T-helper 17 cell (primary cell): ENCODE measurements at places on chromosomes 6 and 20. TPM values are rescaled to one million over a fixed set of nuclear protein-coding genes. Genes with fewer than 3 reads are reported as not detected.
A peak's percentile ranks its signal among the peaks of the same experiment; 100 is the strongest.

- H3K4me1 ChIP-seq = no peaks in the 10 kb centered on the region
- H3K4me3 ChIP-seq = no peak overlapping the region
- DNase-seq = no peak
- H3K36me3 ChIP-seq = no peaks in the 10 kb centered on the region
- H3K27ac ChIP-seq = no peak overlapping the region
These were observed 672.9 kb downstream of the HACE1 start for GRCh38 chr6:104186831-104187230.

DNA sequence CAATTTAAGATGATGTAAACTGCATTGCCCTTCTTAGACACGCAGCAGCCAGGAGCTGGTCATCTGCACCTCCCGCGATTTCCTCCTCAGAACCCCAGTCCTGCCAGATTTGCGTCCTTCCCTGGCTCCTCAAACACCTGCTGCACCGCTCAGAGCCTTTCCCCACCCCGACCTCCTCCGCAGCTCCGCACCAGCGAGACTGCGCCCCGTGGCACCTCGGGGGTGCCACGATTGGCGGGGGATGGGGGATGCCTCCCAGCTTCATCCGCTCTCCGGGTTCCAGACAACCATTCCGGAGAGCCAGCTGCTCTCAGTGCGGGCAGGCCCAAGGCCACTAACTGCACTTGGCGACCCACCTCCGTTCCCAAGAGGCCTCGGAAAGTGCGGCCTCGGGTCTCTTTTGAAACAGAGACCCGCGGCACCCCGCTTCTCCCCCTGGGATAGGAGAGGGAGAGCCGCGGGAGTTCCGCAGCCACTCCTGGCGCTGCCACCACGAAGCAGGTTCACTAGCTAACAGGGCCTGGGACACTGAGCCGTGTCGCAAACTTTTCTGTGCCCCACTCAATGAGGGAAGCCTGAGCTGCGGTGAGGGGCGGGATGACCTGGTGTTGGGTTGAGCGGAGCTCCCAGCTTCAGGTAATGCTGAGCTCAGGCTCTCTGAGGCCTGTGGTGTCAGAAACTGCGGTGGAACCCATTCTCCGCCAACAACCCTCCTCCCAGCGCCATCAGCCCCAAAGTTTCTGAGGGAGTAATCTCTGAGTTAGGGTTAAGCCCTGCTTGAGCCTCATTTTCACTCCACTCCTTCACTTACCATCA, 7.3 kb upstream of the TFAP2A start:
- H3K36me3 ChIP-seq = peaks cover 6% of the 10 kb centered on the region
- no peak overlapping the region for H3K27ac ChIP-seq
- DNase-seq = no peak
- H3K27me3 ChIP-seq = peaks cover 83% of the 10 kb centered on the region
- no peak overlapping the region for H3K4me3 ChIP-seq

TGM3 gene
- not detected for total RNA-seq

GRCh38 chr6:11538052-11538818, 686 bp downstream of the TMEM170B start:
- peaks cover 7% of the 10 kb centered on the region for H3K4me1 ChIP-seq
- H3K27me3 ChIP-seq = peaks cover 7% of the 10 kb centered on the region
- H3K4me3 ChIP-seq = peak overlapping the region; percentile 90
- peak overlapping the region; percentile 81 for H3K27ac ChIP-seq

PROKR2 gene
- not detected for total RNA-seq

GRCh38 chr6:135280375-135281136, 99.4 kb downstream of the MYB start:
- H3K27me3 ChIP-seq = peaks cover 10% of the 10 kb centered on the region
- DNase-seq = no peak
- no peaks in the 10 kb centered on the region for H3K4me1 ChIP-seq
- no peaks in the 10 kb centered on the region for H3K36me3 ChIP-seq

- peaks cover 4% of the 10 kb centered on the region for H3K36me3 ChIP-seq
- peak overlapping the region; percentile 96 for H3K27ac ChIP-seq
- H3K4me1 ChIP-seq = peaks cover 56% of the 10 kb centered on the region
- H3K4me3 ChIP-seq = peak overlapping the region; percentile 92
These were observed 88.0 kb upstream of the TULP1 start for GRCh38 chr6:35600659-35601125.
